ENCODE measurements at places on chromosomes 6 and 20.

DNA sequence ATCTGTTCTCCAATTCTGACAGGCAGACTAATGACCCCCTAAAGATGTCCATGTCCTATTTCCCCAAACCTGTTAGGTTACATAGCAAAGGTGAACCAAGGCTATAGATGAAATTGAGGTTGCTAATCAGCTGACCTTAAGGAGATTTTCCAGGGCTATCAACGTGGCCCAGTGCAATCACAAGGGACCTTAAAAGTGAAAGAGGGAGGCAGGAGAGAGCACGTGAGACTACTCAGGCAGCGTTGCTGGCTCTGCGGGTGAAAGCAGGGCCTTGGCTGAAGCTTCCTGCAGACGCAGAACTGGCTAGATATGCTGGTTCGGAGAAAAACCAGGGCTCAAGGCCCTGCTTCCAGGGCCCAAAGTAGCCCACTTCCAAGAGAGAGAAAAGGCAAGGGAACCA lies 78.7 kb downstream of the NCOA7 start:
- no peak for DNase-seq

- no peak for DNase-seq
These were observed 78.8 kb downstream of the VEGFA start for GRCh38 chr6:43848671-43849391.

DNA sequence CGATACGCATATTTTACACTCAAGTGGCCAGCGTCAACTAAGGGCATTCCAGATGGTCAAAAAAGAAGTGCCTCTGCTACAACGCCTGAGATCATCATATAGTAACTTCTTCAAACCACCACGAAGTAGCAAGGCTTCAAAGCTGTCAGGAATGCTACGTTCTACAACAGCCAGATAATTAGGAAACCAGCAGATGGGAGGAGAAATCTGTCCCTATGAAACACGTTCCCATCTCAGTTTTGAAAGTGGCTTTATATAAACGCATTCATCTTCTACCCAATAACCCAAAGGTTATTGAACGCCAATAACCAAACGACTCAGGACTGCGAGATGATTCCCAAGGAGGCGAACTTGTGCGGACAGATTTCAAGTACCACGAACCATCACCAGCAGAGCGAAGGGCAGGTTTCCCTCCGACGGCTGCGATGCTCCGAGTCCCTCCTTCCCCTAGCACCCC lies 1.2 kb downstream of the ABHD12 start:
- no peak for DNase-seq

DNA sequence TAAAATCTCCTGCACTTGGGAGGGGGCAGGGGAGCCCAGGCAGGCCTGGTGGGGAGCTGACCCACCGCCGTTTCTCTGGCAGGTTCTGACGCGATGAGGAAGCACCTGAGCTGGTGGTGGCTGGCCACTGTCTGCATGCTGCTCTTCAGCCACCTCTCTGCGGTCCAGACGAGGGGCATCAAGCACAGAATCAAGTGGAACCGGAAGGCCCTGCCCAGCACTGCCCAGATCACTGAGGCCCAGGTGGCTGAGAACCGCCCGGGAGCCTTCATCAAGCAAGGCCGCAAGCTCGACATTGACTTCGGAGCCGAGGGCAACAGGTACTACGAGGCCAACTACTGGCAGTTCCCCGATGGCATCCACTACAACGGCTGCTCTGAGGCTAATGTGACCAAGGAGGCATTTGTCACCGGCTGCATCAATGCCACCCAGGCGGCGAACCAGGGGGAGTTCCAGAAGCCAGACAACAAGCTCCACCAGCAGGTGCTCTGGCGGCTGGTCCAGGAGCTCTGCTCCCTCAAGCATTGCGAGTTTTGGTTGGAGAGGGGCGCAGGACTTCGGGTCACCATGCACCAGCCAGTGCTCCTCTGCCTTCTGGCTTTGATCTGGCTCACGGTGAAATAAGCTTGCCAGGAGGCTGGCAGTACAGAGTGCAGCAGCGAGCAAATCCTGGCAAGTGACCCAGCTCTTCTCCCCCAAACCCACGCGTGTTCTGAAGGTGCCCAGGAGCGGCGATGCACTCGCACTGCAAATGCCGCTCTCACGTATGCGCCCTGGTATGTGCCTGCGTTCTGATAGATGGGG lies 3.0 kb downstream of the PRND start:
- no peak for DNase-seq

GRCh38 chr6:128759447-128759846 lies 123.5 kb upstream of the LAMA2 start:
- DNase-seq, result no peak

DNA sequence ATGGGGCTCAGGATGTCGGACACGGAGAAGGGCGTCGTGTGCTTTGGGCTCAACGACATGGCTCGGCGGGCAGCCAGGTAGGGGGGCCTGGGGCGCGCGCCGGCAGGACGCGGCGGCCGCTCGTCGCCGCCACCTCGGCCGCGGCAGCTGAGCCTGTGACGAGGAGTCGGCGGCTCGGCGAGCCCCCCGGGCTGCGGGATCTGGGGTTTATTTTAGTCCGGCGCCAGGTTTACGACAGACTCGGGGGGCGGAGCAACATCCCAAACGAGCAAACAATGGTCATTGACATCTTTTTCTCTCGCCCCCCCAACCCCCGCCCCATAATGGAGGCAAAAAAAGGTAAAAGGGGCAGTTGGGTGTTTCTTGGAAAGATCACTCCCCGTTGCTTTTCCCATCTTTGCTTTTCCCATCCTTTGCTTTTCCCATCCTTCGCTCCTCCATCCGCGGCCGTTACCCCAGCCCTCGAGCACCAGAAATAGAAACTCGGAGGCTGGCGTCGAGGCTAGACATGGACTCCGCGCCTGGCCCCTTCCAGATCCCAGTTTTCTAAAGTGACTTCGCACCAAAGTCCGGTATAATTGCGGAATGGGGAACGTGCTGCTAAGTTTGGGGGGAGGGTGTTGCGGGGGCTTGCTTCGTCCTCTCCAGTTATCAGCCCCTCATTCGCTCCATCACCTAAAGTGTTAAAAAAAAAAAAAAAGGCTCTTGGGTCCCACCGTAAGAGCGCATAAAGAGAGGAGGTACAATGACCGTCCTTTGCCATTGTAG lies at the start of gene NKX2-4:
Gene NKX2-4, minus strand, starts transcription at position 186 of the 768 bp plus-strand sequence. Its CDS starts 127 bp downstream, at position 59.
- no peak for DNase-seq

- no peak for DNase-seq
These were observed 6.5 kb upstream of the RBBP8NL start for GRCh38 chr20:62433658-62434497.

- no peak for DNase-seq
These were observed 42.8 kb downstream of the MRPL14 start for GRCh38 chr6:44084231-44085014.

- no peak for DNase-seq
These were observed 11.1 kb upstream of the PM20D2 start for GRCh38 chr6:89134723-89135122.

GRCh38 chr20:32302507-32302872 lies 25.0 kb downstream of the KIF3B start:
- DNase-seq, result no peak

- no peak for DNase-seq
These were observed 111.3 kb downstream of the SASH1 start for GRCh38 chr6:148453906-148454305.

- no peak for DNase-seq
These were observed 37.6 kb downstream of the NKAIN2 start for GRCh38 chr6:123841067-123841896.

- no peak for DNase-seq
These were observed 92.6 kb upstream of the SLC22A23 start for GRCh38 chr6:3549314-3549940.

DNA sequence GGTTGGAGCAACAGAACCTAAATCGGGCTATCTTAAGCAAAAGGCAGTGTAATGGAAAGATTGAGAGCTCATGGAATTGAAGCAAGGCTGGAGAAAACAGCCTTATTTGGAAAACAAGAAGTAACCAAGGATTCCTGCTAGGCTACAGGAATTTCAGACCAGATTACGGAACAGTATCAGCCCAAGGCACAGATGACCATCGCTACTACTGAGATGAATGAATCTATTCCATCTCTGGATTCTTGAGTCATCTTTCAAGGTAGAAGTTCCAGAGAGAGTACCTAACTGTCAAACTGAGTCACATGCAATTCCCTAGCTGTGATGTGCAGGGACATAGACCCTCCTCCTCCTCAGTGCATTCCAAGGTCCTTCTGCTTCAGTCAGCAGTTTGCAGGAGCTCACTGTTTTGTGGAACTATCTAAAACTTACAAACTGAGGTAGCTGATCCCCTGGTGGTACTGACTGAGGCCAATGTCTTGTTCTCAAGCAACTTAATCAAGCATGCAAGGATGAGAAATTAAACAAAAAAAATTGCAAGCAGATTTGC lies 62.0 kb upstream of the SMLR1 start:
- DNase-seq, result no peak

- DNase-seq, result no peak
These were observed 133.9 kb downstream of the EPM2A start for GRCh38 chr6:145601397-145601796.

- no peak for DNase-seq
These were observed 8.7 kb downstream of the GCM1 start for GRCh38 chr6:53139841-53140413.

GRCh38 chr20:8875586-8875985 lies 193.3 kb upstream of the PLCB4 start:
- no peak for DNase-seq

- no peak for DNase-seq
These were observed 64.3 kb upstream of the CD93 start for GRCh38 chr20:23150304-23151007.

DNA sequence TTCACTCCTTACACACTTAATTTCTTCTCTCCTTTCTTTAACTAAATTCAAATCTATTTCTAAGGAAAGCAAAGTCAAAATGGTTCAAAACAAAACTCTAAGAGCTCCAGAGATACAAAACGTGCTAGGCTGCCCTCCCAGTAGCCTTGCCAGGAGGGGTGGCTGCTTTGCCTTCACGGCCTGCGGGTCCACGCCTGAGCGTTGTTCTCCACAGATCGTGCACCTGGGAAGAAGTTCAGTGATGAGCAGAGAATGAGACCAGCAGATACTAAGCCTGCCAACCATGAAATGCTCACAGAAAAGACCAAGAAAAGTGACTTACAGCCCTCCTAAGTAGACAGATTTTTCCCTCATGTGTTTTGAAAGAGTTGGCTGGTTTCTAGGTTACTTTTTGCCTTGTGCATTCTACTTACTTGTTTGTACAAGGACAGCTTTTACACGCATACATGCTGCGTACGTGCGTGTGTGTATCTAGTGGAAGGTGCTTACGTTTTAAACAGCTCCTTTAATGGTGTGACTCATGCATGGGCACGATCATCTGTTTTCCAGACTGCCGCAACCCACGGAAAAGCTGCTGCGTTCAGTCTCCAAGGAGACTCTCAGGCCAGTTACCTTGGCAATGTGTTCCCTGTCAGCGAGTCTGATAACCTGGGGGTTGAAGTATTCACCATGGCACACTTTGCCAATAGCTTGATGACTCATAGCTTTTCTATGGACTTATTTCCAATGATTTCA lies 32.4 kb upstream of the PBOV1 start:
- DNase-seq, result no peak

GRCh38 chr20:56411759-56412472 lies at the start of gene CASS4:
Gene CASS4 (plus strand): TSS chr20:56412260. CDS start chr20:56412459, 199 bp downstream.
- DNase-seq, result no peak

GRCh38 chr20:64142590-64142989 lies 21.7 kb upstream of the MYT1 start:
- DNase-seq, result no peak

- DNase-seq, result no peak
These were observed 17.9 kb downstream of the MDFI start for GRCh38 chr6:41656002-41656691.

DNA sequence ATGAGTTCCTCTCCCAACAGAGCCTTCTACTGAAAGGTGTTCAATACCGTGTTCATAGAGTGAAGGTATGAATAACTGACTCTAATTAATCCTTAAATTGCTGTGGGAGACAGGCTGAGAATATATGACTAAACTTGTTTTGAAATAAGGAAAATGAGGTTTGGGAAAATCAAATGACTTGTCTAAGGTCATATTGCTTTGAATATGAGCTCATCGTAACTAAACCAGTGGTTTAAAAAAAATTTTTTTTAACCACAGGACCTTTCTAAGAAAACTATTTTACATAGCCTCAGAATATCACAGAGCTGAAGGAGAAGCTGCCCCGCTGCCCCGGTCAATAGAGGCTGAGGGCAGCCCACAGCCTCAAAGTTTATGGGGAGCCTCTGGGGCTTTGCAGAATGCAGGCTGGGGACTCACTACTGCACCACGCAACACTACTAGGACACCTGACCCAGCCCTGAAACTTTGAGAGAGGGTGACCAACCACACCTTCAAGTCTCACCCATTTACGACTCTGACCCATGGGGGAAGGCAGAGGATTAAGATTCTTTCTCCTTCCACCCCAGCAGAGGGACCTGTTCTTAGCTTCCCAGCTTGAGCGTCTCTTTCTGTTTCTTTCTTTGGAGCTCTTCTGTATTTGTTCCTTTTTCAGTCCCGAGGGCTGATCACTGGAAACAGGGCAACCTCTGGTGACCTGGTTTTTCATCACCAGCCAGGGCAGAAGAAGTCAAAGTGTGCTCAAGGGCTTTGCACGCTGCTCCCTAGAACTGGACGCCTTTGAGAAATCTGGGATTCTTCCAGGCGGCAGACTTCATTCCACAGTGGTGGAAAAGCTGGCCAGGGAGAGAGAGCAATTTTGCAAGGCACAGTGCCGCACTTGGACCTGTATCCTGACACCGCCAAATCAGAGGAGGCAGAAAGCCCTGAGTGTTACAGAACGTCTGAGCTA lies 220.2 kb downstream of the ATXN1 start:
- no peak for DNase-seq

GRCh38 chr6:162726947-162727321 lies 632 bp downstream of the PRKN start:
- no peak for DNase-seq

GRCh38 chr20:8401556-8401955 lies 269.5 kb downstream of the PLCB1 start:
- no peak for DNase-seq

- peak; percentile 85 for DNase-seq
These were observed at the start of gene GOPC for GRCh38 chr6:117602151-117602898. Gene GOPC (minus strand): TSS chr6:117602511. CDS start chr6:117602288, 223 bp downstream.

GRCh38 chr6:164356814-164357213 lies 942.3 kb downstream of the QKI start:
- DNase-seq, result no peak

DNA sequence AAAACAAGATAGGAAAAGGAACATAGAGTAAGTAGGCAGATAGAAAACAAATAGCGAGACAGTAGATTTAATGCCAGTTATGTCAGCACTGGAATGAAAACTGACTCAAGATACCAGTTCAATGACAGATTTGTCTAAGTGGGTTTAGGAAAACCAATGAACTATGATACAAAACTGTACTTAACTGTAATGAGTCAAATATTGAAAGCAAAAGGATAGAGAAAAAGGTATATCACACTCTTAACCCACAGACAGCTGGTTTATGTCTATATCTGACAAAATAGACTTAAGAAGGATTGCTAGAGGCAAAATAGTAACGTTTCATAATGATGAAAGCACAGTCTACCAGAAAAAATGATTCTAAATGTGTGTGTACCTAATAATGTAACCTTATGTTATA lies 38.2 kb downstream of the ATRN start:
- no peak for DNase-seq

- DNase-seq, result no peak
These were observed 65.5 kb upstream of the BTN3A2 start for GRCh38 chr6:26299286-26300042.

- no peak for DNase-seq
These were observed 19.5 kb downstream of the ZNF311 start for GRCh38 chr6:28985462-28986164.
